ENCODE measurements at places on chromosomes 7 and 10.

GRCh38 chr7:37113661-37114355 is 334.9 kb downstream of the ELMO1 start:
- no peak for DNase-seq

DNA sequence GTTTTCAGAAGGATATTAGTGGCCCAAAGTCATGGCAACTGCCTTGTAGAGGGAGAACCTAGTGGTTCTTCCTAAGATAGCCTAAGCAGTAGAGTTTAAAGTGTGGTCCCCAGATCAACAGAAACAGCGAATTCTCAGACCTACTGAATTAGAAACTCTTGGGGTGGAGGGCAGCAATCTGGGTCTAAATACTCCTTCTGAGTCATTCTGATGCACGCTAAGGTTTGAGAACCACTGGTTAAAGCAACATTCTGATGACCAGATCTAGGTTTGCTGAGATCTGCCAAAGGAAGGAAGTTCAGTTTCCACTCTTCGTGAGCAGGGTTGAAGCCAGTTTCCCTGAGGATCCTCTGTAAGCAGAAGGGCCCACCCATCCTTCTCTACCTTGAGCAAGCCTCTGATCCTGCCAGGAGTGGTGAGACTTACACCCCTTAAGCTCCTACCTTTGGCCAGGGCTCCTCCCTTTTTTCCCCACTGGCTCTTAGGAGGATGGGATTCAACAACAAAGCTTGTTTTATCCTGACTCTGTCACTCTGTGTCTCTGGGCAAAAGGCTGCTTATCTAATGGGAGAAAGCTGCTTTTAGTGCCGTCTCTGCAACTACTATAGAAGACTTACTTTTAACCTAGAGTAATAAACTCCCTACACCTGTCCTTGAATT is 26.8 kb upstream of the TRUB1 start:
- DNase-seq, result no peak

GRCh38 chr10:24685958-24686540 is 37.6 kb downstream of the ARHGAP21 start:
- DNase-seq, result no peak

DNA sequence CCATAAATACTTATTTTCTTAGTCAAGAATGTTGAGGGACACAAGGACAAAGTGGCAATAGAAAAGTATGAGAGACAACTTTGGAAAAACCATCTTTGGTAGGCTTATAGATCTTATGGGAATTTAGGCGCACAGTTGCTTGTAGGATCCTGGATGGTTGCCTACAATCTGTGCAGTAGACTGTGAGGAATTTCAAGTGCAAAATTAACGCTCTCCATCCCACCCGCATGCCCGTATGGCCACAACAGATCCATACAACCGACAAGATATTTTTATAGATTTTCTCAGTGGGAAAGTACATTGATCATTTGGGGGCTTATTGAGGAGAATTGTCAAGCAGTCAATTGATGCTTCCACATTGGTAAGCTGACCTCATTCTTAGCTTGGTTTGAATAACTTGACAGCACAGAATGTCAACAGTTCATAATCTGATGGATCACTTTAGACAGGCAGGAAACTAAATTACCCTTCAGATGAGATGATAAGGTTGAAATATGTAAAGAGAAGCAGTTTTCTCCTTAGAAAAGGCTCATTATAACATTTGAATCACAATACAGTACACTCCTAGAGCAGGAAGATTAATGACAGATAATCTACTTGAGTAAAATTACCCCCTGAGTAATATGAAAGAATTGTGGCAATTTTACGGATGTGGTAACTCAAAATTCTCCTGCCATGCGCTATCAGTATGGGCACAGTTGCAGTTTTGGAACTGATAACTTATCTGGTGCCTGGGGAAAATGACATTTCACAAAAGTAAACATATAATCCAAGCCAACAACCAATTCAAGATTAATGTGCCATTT is 479.7 kb downstream of the KIF20B start:
- no peak for DNase-seq

DNA sequence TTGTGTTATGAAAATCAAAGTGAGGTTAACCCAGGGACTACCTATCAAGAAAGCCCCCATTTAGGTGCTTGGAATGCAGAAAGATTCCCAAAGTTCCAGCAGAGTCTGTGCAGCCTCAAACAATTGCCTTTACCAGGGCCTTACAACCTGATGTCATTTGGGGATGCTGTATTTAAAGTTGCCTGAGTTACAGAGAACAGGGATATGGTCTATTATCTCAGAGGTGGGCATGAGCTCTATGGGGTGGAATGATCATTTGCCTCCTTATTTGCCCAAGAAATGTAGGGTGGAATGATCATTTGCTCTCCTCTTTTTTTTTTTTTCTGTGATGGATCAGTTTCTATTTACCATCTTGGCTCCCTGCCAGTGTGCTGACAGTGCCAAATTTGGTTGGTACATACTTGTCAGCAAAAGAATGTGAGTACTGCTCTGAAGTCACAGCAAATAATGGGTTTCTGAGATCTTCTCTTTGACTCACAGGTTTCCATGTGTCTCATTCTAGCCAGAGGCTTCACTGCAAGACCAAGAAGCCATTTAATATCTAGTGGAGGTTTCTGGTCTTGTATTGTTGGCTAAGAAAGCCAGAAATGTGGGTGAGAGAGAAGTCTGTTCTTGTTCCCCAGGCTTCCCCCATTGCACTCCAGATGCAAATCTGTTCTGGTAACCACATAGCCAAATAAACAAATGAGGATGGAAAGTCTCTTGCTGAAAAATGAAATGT is 45.5 kb upstream of the ZNRF2 start:
- peak; percentile 46 for DNase-seq

DNA sequence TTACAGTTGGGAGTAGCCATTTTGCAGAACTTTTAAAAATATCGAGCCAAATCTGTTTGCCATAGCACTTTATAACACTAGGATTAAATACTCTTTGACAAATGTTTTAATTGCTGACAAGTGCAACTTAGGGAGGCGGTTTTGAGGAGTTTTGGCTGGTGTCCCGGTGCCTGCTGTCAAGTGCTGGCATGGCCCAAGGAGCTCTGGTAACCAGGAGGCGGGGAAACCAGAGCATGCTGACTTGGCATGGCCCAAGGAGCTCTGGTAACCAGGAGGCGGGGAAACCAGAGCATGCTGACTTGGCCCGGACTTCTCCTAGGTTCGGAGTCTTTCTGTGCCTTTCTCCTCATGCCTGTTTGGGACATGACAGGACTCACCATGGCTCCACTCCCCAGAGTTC is 30.8 kb upstream of the ZNF32 start:
- DNase-seq, result peak; percentile 61

- DNase-seq, result peak; percentile 76
Observed at GRCh38 chr10:17023386-17024298, 106.0 kb downstream of the CUBN start.

- DNase-seq, result no peak
Observed at GRCh38 chr7:55641811-55642210, 69.5 kb upstream of the VOPP1 start.

DNA sequence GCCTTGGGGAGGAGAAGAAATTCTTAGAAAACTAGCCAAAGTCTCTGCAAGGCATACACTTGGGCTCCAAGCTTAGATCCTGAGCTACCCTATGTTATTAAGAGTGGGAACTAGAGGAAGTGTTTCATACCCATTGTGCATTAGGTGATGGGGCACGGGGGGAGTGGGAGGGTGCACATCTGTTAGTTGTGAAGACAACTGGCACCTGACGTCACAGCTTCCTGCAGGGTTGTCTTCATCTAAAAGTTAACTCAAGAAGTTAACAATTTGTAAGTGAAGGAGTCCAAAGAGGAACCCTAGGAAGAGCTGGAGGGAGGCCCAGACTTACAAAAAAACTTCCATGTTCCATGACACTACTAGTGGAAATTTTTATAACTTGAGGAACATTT is 158.1 kb downstream of the ADRA2A start:
- no peak for DNase-seq

DNA sequence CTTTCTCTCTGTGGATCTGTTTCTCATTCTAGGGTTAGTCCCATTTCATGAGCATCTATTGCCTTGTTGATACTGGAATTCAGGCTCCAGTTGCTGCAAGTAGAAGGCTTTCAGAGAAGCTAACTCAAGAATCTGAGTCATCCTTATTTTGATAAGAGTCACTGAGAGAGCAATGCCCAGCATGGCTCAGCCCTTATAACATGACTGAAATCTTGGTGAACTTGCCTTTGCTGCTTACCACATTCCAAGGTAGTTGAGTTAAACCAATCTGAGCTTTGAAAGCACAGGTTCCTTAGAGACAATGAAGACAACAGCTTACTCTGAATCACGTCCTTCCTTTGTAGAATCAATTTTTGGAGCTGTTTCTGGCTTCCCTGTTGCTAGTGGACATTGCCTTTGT is 53.6 kb upstream of the CHCHD3 start:
- no peak for DNase-seq

DNA sequence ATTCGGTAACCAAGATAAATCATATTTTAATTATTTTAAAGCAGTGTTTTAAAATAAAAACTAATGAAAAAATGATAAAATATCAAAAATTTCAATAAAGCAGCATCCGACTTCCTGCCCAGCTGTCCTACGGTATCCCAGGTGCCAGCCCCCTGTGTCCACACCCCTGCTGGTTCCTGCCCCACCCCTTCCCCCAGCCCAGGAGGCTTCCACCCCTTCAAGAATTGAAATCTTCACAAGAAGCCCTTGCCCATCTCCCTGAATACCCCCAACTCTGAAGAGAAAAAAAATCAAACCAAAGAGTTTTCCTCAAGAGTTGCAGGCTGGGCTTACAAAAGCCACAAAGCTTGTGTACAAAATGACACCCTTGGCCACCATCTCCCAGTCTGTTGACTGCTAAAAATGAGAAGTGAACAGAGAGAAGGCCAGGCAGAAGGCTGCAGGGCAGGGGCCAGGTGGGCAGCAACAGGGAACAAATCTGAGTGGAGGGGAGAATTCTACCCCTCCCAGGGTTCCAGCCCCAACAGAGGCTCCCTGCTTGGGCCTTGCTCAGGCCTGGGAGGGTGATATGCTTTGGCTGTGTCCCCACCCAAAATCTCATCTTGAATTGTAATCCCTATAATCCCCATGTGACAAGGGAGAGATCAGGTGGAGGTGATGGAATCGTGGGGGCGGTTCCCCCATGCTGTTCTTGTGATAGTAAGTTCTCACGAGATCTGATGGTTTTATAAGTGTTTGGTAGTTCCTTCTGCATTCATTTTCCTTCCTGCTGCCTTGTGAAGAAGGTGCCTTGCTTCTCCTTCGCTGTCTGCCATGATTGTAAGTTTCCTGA is 14.5 kb downstream of the GPRIN2 start:
- DNase-seq, result peak; percentile 24

- DNase-seq, result no peak
Observed at GRCh38 chr7:121741896-121742295, 131.1 kb upstream of the PTPRZ1 start.

DNA sequence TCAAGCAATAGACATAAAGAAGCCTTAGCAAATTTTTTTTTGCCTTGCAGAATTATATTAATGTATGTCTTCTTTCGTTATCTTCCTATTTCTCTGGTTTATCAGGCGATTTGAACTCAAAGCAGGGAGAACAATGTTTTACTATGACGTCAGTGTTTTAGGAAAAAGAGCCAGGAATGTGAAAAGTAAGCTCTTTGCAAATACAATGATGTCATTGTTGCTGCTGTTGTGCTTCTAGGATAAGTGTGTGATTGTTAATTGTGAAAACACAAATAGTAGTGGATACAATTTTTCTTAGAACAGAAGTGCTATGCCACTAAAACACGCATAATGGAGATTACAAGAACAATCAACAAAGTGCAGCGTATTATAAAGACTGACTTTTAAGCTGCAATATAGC is 9.5 kb upstream of the AUTS2 start:
- no peak for DNase-seq

Data from left hindlimb (tissue), 1 donor.